ENCODE measurements at places on chromosomes 7 and 10. TPM values are rescaled to one million over a fixed set of nuclear protein-coding genes. Genes with fewer than 3 reads are reported as not detected.

Gene UPK3BL1
- total RNA-seq = 6.4 TPM

Gene TES
- total RNA-seq = 111 TPM

Gene PARD3
- total RNA-seq = 30.0 TPM

Gene ZNF487
- 6.1 TPM for total RNA-seq

Gene MEOX2
- 1.2 TPM for total RNA-seq

Gene LRRTM3
- not detected for total RNA-seq

Gene FAM25G
- total RNA-seq = not detected

Gene CYP3A7
- not detected for total RNA-seq

Gene PLXDC2
- 0.24 TPM for total RNA-seq

Gene AGBL3
- total RNA-seq = 3.5 TPM

Gene HIBADH
- 86.2 TPM for total RNA-seq

Gene SRI
- 176 TPM for total RNA-seq

Gene CH25H
- total RNA-seq = 0.49 TPM

Gene CUBN
- total RNA-seq = 0.98 TPM

Gene MYH16
- total RNA-seq = 1.1 TPM

Gene OPN4
- total RNA-seq = not detected

Gene FGL2
- total RNA-seq = 0.20 TPM
